ENCODE measurements at places on chromosomes 13 and 19. TPM values are rescaled to one million over a fixed set of nuclear protein-coding genes. Genes with fewer than 3 reads are reported as not detected.
A peak's percentile ranks its signal among the peaks of the same experiment; 100 is the strongest.

The DAND5 gene
- not detected for total RNA-seq

The CALR3 gene
- total RNA-seq: not detected

The RABAC1 gene
- 349 TPM for total RNA-seq

The CACNG8 gene
- 0.17 TPM for total RNA-seq

The KLK12 gene
- total RNA-seq: not detected

The APOC4 gene
- total RNA-seq: not detected

The SPACA6 gene
- total RNA-seq: 13.1 TPM

The KASH5 gene
- not detected for total RNA-seq

The MAP2K7 gene
- 25.2 TPM for total RNA-seq

The SGCG gene
- not detected for total RNA-seq

The ZSWIM9 gene
- total RNA-seq: 6.1 TPM

The LGALS4 gene
- not detected for total RNA-seq

The NLRP5 gene
- not detected for total RNA-seq

The CPAMD8 gene
- 0.11 TPM for total RNA-seq

The DOHH gene
- 17.7 TPM for total RNA-seq

The NLRP9 gene
- not detected for total RNA-seq

The FAM174C gene
- total RNA-seq: 54.2 TPM

GRCh38 chr13:40313269-40314200 is 352.9 kb downstream of the FOXO1 start:
- DNase-seq: no peak

DNA sequence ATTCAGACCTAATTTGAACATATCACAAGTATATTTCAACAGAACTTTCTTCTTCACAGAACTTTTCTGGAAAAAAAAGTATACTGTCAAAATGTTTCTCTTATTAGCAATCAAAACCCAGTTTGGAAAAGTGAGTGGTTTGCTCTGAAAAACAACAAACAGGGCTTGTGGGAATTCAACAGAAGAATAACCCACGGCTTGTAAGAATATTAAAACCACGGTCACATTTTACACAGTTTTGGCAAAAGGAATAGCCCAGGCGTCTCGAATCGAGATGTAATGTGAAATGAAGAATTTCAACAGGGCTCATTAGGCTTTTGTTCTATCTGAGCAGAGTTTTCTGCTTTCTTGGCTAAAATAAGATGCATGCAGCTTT is 70.7 kb downstream of the COL4A2 start:
- DNase-seq: no peak

GRCh38 chr19:45798995-45799517 is 6.4 kb upstream of the DMWD start:
- peak; percentile 83 for DNase-seq

GRCh38 chr19:38742296-38742695 is 2.0 kb downstream of the CAPN12 start:
- no peak for DNase-seq

DNA sequence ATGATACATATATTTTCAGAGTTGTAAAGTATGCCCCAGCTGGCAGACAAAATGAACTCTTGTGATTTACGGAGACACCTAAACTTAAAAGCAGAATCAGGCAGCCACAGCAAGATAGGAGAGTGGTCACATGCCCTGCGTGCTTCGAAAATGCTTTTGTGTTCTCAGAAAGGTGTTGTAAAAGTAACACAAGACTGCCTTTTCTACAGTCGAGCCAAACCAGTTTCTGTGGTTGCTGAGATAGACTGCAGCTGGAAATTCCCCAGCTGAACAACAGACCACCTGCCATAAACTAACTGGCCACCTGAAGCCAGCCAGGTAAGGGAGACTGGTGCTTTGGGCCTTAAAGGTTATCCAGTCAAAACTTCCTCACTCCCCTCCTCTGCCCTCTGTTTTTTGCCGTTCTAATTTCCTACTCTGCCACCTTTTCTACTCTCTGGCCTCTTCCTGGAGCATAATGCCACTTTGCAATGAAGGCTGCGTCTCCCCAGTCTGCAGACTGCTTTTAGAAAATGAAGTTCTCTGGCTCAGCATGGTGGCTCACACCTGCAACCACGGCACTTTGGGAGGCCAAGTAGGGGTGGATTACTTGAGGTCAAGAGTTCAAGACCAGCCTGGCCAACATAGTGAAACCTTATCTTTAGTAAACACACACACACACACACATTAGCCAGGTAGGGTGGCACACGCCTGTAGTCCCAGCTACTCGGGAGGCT is 381.2 kb upstream of the SLITRK1 start:
- no peak for DNase-seq

DNA sequence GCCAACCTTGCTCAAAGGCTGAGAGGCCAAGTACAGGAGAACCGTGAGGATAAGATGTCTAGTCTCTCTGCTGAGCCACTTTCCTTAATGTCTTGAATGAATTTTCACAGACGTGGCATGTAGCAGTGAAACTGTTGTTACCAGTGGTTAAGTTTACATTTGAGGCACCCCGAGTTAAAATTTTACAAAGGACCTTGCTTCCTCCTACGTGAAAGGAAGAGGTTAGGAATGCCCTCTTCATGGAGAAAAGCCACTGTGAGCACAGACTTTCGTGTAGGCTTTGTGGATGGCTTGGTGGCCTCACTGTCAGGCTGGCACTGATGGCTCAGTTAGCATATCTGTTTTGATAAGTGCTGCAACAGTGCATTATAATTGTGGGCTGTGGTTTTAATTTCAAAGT is 2.7 kb downstream of the GJB2 start:
- DNase-seq: no peak

- no peak for DNase-seq
Measured at GRCh38 chr13:46278474-46278873, 66.7 kb downstream of the LRRC63 start.

DNA sequence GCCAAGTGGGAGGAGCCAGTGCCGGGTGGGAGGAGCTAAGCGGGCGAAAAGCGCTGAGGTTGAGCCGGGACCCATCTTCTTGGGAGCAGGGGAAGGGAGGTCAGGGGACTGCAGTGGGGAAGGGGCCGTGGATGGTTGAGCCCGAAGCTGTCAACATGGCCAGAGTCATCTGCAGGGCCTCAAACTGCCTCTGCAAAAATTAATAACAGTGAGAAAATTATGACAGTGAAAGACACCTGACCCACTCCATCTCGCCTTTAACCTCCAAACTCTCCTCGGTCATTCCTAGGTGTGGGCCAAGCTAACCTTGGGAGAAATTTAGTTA is 30.1 kb downstream of the ZNF557 start:
- DNase-seq: no peak

DNA sequence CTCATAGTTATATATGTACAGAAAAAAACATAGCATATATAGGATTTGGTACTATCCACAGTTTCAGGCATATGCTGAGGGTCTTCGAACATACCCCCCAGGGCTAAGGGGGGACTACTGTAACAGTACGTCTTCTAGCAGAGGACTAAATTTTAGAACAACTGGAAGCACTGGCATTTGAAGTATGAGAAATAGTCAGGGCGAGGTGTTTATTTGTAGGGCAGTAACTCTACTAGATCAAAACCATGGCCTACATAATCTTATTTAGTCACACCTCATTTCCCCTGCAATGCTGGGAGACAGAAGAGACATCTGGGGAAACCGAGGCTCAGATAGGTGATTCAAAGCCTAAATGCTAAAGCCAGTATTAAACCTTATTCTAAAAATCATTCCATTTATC is 245.6 kb downstream of the DCT start:
- DNase-seq: no peak

DNA sequence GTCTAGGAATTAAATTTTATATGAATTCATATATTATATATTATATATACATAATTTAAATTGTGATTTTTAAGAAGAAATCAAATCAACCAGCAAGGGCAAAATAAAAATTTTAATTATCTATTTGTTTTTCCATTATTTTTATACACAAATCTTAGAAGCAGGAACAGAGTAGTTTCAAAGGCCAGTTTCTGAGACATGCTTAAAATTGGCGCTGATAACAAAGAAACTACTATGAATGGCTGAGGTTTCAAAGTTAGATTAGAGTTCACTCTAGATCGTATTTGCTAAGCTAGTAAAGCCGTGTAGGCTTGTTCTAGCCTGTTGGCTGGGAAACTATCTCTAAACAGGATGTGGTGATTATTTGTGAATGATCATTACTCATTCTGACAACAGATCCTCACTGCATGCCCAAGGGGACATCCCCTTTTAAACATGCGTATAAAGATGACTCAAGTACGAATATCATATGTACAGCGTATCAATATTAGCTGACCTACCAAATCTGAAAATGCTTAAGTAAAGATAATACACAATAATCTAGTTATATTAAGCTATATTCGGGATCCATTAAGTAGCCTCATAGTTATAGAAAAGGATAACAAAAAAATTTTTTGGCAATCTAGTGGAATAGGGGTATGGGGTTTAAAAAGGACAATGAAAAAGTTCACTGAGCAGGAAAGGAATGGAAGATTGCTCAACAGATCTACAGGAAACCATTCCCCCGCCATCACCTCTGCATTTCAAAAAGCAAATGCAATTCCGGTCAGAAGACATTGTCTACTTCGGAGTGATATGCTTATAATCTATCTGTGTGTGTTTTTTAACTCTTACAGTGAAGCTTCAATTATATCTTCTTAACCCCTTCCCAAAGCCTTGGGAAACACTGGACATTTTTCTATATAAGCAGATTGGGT is 150.1 kb downstream of the SHISA2 start:
- no peak for DNase-seq

DNA sequence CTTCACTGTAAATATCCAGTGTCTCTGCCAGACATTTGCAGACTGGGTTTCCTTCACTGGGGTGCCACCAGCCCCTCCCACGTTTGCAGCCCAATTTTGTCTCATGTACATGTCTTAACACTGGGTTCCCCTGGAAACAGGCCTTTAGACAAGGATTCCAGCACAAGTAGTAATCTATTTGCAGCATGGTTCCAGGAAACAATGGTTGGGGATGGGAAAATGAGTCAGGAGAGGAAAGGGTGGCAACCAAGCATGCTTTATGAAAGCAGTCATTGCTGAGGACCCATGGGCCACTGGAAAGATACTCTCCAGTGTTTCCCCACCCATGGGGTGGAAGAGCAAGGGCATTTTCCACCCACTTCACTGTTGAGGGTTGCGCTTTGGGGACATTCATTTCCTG is 53.6 kb upstream of the FARP1 start:
- peak; percentile 83 for DNase-seq

- DNase-seq: no peak
Measured at GRCh38 chr13:68690567-68690966, 1417.1 kb upstream of the ATXN8OS start.

GRCh38 chr19:30228113-30228834 is 143.9 kb upstream of the ZNF536 start:
- no peak for DNase-seq

DNA sequence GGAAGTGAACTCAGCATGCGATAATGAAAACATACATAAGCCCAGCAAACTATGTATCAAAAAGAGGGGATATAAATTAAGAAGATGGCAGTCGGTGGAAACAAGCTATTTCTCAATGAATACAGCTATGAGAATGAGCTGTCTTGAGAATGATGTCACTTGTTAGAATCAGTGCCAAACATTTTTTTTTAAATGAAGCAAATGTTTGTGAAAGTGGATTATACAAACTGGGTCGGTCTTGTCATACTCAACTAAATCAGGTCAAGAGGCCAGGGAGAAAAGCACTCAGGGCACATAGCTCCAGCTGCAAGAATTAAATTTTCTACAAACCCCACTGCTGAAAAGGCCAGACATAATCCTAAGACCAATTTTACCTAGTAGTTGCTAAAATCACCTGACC is 1048.4 kb downstream of the SLITRK1 start:
- peak; percentile 29 for DNase-seq

GRCh38 chr13:21905486-21905885 is 234.6 kb downstream of the FGF9 start:
- no peak for DNase-seq

DNA sequence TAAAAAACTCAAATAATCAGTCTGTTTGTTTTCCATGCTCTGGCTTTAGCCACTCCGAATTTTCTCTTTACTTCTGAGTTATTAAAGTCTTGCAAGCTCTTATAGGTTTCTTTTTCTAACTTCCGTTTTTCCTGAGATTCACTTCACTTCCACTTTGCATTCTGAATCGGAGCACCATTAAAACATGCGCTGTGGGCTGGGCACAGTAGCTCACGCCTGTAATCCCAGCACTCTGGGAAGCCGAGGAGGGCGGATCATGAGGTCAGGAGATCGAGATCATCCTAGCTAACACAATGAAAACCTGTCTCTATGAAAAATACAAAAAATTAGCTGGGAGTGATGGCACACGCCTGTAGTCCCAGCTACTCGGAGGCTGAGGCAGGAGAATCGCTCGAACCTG is 357.9 kb downstream of the SLITRK6 start:
- DNase-seq: no peak

GRCh38 chr19:19334063-19334988 is 13.7 kb downstream of the MAU2 start:
- no peak for DNase-seq

DNA sequence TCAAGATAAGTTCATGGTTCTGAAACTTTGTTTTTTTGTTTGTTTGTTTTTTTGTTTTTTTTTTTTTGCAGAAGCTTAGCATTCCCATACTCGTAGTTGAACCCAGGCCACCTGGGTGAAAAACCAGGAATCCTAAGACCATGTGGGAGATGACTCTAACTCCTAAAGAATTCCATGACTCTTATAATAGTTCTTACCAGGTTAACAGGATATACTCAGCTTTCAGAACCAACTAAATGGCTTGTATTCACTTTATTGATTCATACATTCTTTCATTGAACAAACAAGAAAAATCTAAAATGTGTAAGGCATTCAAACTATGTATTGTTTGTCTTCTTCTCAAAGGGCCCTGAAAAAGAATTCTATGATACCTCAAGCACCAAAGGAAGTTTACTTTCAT is 40.5 kb upstream of the KLF5 start:
- no peak for DNase-seq

DNA sequence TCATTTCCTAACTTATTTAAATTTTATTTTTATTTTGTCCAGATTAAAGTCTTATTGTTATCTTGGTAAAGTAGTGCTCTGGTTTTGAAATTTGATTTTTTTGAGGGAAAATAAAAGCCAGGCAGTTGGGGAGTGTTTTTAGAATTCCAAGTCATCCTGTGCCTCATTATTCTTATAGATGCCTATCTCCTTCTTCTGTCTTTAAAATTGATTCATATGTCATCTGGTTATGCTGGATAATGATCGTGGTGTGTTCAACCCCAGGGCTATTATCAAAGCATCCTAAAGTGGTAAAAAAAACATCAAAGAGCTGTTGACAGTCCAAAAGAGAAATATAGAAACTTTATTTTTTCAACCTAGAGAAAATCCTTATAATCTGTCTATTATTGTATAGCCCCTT is 6.0 kb upstream of the FNDC3A start:
- no peak for DNase-seq

All from HFFc6 (cell line).